ENCODE measurements at places on chromosomes 12 and 14.
A peak's percentile ranks its signal among the peaks of the same experiment; 100 is the strongest.

DNA sequence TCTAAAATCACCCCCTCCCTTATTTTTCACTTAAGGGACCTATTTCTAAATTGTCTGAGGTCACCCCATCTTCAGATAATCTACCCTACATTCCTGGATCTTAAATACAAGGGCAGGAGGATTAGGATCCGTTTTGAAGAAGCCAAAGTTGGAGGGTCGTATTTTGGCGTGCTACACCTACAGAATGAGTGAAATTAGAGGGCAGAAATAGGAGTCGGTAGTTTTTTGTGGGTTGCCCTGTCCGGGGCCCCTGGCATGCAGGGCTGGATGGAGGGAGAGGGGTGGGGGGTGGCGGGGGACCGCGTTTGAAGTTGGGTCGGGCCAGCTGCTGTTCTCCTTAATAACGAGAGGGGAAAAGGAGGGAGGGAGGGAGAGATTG, 300 bp upstream of the CCND2 start:
- no peak for DNase-seq

DNA sequence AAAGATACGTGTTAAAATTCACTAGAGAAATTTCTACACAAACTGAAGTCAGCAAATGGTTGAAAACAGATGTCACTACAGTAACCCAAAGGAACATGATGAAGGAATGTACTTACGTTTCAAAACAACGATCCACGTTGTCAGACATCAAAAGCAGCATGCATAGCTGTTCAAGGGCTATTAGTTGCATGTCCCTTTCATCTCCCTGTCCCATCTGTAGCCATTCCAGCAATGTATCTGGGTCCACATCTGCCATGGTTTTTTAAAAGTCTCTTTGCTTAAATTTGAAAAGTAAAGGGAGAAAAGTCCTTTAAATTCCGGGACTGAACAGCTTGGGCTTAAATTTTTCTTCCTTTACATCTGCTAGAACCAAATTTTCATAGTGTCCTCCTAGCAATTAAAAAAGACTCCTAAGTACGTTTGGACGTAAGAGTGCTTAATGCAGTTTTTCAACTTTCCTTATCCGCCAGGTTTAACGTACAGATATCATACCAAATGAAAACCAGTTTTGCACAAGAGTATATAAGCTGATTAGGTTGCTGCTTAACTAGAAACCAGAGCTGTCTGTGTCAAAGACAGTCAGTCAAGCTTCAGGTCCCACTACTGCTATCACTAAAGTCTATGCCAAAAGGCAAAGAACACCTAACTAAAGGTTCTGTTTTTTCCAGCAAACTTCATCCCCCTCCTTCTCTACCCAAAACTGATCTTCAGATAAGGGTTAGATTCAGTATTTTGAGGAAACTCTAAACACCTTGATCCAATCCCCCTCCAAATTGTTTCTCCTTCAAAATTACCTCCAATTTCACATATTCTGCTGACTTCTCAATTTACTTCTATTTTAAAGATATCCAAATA, 1.7 kb downstream of the HECTD1 start:
- DNase-seq, result peak; percentile 57

GRCh38 chr12:68630050-68630449, 19.4 kb downstream of the RAP1B start:
- DNase-seq, result no peak

GRCh38 chr12:55996715-55997534, at the start of gene SUOX:
TSS of gene SUOX (plus strand) at chr12:55997276. CDS start at chr12:56002222, 4,946 bp downstream.
- DNase-seq, result peak; percentile 95

GRCh38 chr12:56193025-56193578, 3.8 kb upstream of the SMARCC2 start:
- peak; percentile 90 for DNase-seq

DNA sequence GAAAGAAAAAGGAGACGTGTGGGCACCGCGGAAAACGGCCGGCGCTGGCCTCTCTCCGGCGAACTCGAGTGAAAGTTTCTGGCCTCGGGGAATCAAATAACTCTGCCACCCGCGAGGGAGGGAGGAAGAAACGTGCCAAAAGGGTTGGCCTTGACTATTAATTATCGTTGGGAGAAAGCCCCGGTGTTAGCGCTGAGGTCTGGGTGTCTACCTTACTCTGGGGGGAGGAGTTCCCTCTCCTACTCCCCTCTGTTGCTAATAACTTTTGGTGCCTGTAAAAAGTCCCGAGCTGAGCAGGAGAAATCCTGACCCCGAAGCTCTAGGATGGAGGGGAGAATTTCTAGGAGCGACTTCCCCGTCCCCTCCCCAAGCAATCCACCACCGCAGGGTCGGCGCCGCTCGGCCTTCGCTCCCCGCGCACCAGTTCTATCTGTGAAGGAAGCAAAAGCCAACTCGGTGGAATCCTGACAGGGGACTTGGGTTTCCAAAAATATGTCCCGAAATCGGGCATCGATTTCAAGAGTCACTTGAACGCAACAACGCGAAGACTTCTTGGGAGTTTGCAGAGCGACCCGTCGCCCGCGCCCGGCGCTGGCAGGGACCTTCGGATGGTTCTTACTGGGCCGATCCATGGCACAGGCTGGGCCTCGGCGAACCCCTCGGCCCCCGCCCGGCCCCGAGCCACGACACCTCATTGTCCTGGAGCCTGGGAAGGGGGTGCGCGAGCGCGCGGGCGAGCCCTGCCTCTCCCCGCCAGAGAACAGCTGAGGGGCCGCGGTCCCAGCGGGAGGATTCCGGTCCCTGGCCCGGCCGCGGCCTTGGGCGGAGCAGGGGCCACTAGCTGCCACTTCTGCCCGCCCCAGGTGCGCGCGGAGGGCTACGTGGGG, 1.7 kb downstream of the OTX2 start:
- DNase-seq, result no peak

GRCh38 chr14:96584907-96585671, 82.9 kb downstream of the PAPOLA start:
- no peak for DNase-seq

DNA sequence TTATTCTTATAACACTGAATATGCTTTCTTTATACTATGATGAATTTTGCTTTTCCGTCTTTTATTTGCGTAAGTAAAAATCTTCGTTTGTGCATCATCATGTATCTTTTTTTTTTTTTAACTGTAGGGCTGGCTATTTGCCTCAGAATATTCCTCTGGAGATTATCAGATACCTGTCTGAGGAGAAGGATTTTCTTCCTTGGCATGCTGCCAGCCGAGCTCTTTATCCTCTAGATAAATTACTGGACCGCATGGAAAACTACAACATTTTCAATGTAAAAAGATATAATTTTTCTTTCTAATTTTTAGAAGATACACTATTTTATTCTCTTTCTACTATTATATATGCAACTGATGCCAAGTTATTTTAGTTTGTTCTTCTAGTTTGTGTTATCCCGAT, 346.6 kb downstream of the TRHDE start:
- no peak for DNase-seq

DNA sequence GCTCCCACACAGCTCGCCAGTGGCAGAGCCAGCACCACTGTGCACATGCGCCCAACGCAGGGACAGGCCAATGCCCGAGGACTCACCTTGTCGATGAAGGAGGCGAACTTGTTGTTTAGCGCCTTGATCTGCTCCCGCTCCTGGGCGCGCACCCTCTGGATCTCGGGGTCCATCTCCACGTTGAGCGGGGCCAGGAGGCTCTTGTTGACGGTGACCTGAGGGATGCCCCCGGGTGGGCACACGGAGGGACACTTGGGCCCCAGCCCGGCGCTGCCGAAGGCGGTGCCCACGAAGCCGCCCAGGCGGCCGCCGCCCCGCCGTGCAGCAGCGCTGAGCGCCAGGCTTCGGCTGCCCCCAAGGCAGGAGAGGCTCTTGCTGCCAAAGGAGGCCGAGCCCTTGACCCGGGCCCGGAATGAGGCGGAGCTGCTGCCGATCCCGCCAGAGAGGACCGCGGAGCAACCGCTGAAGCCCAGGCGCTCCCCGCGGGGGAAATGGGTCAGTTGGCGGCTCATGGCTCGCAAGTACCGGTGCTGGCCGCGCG, at the start of gene KRT72:
Gene KRT72 (minus strand): TSS at position 523 of the 541 bp plus-strand sequence. CDS start 11 bp downstream, at position 512.
- no peak for DNase-seq

- DNase-seq, result no peak
Observed at GRCh38 chr12:12072064-12072760, 1.5 kb downstream of the BCL2L14 start.

DNA sequence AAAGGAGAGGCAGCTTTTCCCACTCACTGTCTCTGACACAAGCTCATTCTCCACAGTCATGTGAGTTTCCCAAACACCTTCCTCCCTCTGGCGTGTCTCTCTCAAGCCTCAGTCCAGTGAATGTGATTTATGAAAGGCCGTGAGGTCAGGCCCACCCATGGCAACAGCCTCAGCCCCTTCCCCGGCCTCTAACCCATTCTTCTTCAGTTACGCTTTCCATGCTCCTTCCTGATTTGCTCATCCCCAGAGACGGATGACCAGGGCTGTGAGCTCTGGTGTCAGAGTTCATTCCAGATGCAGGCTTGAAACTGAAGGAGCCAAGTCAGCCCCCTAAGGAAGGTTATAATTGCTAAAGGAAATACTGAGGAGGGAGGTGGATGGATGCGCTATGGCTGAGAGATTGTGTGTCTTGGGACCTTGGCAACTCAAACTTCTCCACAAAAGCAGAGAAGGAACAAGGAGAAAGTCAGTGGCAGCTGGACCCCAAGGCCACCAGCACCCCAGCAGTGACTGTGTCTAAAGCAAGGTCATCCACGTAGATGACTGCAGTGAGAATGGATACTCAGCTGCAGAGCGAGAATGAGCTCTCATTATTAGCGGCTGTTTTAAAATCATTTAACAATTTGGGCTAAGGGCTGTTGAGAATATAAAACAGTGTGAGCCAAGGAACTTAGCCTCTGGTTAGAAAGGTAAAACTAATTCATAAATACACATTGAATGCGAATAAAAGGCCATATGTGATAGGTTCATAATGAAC, 84.1 kb downstream of the FBXL14 start:
- no peak for DNase-seq

- no peak for DNase-seq
Observed at GRCh38 chr14:91727121-91727520, 4.8 kb downstream of the CATSPERB start.

- DNase-seq, result no peak
Observed at GRCh38 chr14:35299708-35300107, 7.5 kb downstream of the PSMA6 start.

GRCh38 chr12:110582276-110583136, 612 bp downstream of the PPTC7 start:
- DNase-seq, result peak; percentile 49

DNA sequence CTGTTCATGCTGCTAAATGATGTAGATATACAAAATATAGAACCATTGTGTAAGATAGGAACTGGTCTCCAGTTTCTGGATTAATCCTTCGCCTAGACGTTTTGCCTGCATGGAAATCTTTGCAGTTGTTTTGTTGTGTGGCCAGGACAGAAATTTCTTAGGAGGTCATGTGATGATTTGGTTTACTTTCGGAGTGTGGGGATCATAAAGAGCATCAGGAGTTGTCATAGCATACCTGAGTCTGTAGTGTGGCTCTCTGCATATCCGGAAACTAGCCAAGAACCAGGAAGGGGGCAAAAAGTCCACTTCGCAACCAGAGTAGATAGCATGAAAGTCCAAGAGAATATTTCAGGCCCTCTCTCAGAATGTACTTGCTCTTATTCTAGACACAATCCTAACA, 3.1 kb downstream of the SAMD4A start:
- no peak for DNase-seq

DNA sequence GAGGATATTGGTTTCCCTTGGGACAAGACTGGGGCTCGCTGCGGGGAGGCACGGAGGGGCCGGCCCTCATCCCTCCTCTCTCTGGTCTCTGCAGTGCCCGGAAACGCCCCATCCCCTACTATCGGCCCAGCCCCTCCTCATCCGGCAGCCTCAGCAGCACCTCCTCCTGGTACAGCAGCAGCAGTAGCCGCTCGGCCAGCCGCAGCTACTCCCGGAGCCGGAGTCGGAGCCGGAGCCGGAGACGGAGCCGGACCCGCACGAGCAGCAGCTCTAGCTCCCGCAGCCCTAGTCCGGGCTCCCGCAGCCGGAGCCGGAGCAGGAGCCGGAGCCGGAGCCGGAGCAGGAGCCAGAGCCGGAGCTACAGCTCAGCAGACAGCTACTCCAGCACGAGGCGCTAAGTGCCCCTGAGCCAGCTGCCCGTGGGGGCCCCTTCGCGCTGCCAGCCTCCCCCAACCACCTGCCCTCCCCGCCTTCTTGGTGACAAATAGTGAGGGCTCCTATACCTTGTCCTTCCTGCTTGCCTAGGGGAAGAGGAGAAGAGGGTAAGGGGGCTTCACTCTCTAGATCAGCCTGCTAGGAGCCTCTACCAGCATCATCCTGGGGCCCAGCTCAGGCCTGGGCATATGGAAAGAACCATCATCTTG, 22.2 kb upstream of the HSPB8 start:
- DNase-seq, result no peak

GRCh38 chr14:96254687-96255086, 1.3 kb upstream of the BDKRB1 start:
- DNase-seq, result no peak

DNA sequence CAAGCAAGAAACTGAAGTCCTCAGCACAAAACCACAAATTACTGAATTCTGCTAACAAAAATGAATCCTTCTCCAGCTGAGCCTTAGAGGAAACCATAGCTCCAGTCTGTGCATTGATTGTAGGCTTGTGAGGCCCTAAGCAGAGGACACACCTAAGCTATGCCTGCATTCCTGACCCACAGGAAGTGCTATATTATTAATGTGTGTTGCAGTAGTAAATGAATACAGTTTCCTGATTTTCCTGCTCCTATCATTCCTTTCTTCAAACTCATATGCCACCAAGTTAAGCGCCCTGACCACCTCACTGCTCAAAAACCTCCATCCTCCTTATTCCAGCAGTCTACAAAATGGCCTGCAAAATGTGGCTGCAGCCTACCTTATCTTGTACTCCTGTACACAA, 151.9 kb upstream of the ABCD2 start:
- no peak for DNase-seq

GRCh38 chr12:65497660-65498059, 219.2 kb downstream of the MSRB3 start:
- no peak for DNase-seq

GRCh38 chr12:69935651-69936100, 110.6 kb downstream of the MYRFL start:
- DNase-seq, result no peak

- no peak for DNase-seq
Observed at GRCh38 chr12:129566800-129567199, 337.0 kb downstream of the TMEM132D start.

DNA sequence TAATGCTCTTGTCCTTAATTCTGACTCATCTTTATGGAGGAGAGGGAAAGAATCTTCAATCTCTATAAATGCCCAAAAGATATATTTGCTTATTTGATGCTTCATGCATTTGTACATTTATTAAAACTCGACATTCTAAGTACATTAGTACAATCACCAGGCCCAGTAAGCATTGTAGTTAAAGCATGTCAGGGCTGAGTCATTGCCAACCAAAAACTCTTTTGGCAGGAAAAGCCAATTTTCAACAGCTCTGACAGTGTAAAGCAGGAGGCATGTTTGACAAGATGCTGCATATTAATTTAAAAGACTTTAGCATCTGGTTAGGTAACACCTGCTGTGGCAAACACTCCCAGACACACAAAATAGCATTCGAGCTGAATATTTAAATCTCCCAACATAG, 290.9 kb downstream of the PPFIA2 start:
- DNase-seq, result no peak

GRCh38 chr12:102061096-102061559, 663 bp downstream of the WASHC3 start:
- no peak for DNase-seq

Measured in SJCRH30 (cell line).